ENCODE measurements at places on chromosomes 12 and 14.

GRCh38 chr12:11457996-11458645, 62.8 kb upstream of the PRB2 start:
- no peak for DNase-seq

DNA sequence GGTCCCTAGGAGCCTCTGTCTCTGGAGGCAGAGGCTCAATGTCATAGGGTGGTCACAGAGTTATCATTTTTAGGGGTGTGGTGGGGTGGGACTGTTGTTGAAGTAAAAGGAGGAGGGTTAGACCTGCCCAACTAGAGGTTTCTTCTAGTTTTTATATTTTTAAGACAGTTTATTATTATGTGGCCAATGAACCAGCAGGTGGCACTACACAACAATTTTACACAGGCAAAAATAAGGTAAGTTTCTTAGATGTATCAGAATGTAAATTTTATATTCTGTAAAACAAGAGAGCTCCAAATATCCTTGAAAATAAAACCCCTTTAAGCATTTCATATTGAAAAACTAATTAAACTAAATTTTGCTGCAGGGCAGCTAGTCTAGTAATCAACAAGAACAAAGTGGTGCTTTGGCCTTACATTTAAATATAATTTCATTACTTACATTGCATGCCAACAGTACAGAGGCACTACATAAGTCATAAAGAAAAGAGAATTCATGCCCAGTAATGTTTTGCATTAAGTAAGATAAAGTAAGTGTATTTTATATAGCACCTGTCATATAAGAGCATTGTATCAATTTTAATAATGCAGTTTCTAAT, 22.2 kb upstream of the OVCH1 start:
- no peak for DNase-seq

- DNase-seq = no peak
These were observed 66.4 kb downstream of the UNC79 start for GRCh38 chr14:93496856-93497741.

GRCh38 chr12:84085046-84085445, 827.6 kb downstream of the SLC6A15 start:
- DNase-seq = no peak

All from stimulated activated CD8-positive, alpha-beta memory T cell treated with anti-CD3 and anti-CD28 coated beads, Interleukin-7, amount 100 ng/mL, for 1 hour (primary cell).